Thoracic aorta (tissue), 2 donors: ENCODE measurements at places on chromosomes 4 and X. TPM values are rescaled to one million over a fixed set of nuclear protein-coding genes. Genes with fewer than 3 reads are reported as not detected.

CFAP99 gene
- total RNA-seq = not detected

DNA sequence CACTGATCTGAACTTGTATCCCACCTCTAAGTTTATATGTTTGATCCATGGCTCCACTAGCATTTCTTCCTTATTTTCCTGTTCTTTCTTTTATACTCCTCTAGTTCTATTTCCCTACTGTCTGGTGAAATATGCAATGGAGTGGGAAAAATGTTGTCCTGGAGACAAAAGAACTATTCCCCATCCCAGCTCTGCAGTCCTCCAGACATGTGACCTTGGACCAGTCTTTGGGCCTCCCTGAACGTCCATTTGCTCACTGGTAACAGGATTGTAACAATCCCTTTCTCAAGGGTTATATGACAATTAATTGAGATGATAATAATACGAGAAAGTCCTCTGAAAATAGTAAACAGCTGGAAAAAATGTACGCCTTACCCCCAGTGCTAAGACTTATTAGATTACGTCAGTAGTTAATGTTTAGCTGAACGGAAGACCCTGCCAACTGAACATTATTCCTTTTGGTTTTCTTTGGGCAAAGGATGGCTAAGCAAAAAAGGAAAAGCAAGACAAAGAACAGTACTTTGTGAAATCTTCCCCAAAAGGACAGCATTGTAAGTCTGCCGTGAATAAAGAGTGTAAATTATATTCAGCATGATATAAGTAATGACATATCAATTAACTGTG lies 302.3 kb upstream of the PPARGC1A start:
- no peaks in the 10 kb centered on the region for H3K36me3 ChIP-seq
- no peak overlapping the region for H3K27ac ChIP-seq
- no peak overlapping the region for H3K4me3 ChIP-seq
- H3K4me1 ChIP-seq = no peaks in the 10 kb centered on the region
- no peaks in the 10 kb centered on the region for H3K27me3 ChIP-seq
- no peak for DNase-seq

DNA sequence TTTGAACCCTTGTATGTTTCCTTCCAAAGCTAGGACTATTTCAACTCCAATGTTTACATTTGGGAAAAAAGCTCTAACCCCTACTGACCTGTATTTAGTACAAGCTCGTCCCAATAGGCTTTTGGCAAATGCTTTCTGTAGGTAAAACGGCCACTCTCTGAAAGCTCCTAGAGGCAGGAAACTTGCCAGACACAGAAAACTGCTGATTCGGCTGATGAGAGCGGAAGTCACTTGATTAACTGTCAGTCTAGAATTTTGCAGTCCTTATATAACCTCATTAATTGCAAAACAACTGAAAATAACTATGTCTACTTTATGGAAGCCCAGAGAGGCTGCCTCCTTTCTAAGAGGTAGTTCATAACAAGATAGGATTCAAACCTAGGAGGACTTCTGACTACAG lies 108.1 kb downstream of the TSPAN7 start:
- no peak overlapping the region for H3K27ac ChIP-seq
- H3K27me3 ChIP-seq = no peaks in the 10 kb centered on the region
- H3K4me3 ChIP-seq = no peak overlapping the region
- no peaks in the 10 kb centered on the region for H3K36me3 ChIP-seq
- no peak for DNase-seq

GRCh38 chr4:151676301-151676700 lies 84.5 kb downstream of the GATB start:
- H3K4me3 ChIP-seq = no peak overlapping the region
- no peak for DNase-seq
- no peaks in the 10 kb centered on the region for H3K36me3 ChIP-seq
- no peak overlapping the region for H3K27ac ChIP-seq

DNA sequence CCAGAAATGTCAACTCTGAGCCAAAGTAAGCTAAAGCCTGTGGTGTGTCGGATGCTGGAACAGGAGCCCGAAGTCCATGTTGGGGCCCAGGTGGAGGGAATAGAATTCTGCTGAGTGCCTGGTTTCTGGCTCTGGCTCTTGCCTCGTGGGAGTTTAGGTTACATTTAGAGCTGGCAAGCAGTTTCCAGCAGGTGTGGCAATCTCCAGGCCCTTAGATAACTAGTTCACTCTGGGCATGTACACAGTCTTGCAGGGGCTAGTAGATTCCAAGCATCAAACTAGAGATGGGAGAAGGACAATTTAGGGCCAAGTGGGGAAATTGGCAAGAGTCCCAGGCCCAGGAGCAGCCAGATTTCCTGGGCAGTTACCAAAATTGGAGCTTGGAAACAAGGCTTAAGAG lies 56.3 kb upstream of the STOX2 start:
- no peaks in the 10 kb centered on the region for H3K36me3 ChIP-seq
- DNase-seq = no peak
- peaks cover 18% of the 10 kb centered on the region for H3K4me1 ChIP-seq
- no peak overlapping the region for H3K4me3 ChIP-seq

CT47B1 gene
- total RNA-seq = not detected
